ENCODE measurements at places on chromosomes 1 and 21. TPM values are rescaled to one million over a fixed set of nuclear protein-coding genes. Genes with fewer than 3 reads are reported as not detected.

DNA sequence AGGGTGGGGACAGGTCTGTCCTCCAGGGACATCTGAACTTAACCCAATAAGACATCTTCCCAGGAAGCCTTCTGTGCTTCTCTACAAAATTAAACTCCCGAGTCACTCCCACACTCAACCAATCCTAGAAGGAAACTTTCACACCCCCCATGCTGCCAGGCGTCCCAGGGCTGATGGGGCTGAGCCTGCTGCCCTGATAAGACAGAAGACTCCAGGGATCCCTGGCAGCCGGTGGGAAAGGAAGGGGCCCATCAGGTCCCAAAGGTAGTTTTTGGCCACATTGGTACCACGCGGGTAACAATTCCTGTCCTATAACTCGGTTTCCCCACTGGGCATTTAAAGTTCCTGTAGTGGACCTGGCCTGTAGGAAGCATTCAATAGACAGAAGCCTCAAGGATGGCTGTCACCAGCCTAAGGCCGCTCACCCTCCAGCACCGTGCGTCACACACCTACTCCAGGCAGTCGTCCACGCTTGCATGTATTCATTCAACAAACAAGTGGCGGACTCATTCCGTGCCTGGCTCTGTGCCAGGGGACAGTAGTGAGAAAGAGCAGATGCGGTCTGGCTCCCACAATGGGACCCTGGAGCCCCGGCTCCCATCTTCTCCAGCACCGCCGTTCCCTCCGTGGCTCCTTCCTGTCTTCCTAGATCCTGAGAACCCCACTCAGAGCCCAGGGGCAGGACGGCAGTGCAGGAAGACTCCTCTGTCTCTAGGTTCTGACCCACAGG, 465.2 kb downstream of the NPHP4 start:
- DNase-seq, result no peak
- no peaks in the 10 kb centered on the region for H3K4me1 ChIP-seq
- H3K27ac ChIP-seq, result no peak overlapping the region

GRCh38 chr1:239511875-239512274, 125.5 kb downstream of the CHRM3 start:
- no peak for DNase-seq
- no peaks in the 10 kb centered on the region for H3K4me1 ChIP-seq
- no peaks in the 10 kb centered on the region for H3K27me3 ChIP-seq
- H3K27ac ChIP-seq, result no peak overlapping the region
- H3K4me3 ChIP-seq, result no peak overlapping the region
- H3K36me3 ChIP-seq, result no peaks in the 10 kb centered on the region

GRCh38 chr1:22315315-22316078, 136.2 kb upstream of the ZBTB40 start:
- peaks cover 32% of the 10 kb centered on the region for H3K27me3 ChIP-seq
- no peaks in the 10 kb centered on the region for H3K4me1 ChIP-seq
- no peaks in the 10 kb centered on the region for H3K36me3 ChIP-seq
- H3K4me3 ChIP-seq, result no peak overlapping the region
- no peak for DNase-seq

- H3K36me3 ChIP-seq, result no peaks in the 10 kb centered on the region
- no peak for DNase-seq
- no peak overlapping the region for H3K27ac ChIP-seq
- peaks cover 4% of the 10 kb centered on the region for H3K4me1 ChIP-seq
- no peak overlapping the region for H3K4me3 ChIP-seq
- peaks cover 75% of the 10 kb centered on the region for H3K27me3 ChIP-seq
These were observed 5.8 kb downstream of the KISS1 start for GRCh38 chr1:204190212-204191211.

DNA sequence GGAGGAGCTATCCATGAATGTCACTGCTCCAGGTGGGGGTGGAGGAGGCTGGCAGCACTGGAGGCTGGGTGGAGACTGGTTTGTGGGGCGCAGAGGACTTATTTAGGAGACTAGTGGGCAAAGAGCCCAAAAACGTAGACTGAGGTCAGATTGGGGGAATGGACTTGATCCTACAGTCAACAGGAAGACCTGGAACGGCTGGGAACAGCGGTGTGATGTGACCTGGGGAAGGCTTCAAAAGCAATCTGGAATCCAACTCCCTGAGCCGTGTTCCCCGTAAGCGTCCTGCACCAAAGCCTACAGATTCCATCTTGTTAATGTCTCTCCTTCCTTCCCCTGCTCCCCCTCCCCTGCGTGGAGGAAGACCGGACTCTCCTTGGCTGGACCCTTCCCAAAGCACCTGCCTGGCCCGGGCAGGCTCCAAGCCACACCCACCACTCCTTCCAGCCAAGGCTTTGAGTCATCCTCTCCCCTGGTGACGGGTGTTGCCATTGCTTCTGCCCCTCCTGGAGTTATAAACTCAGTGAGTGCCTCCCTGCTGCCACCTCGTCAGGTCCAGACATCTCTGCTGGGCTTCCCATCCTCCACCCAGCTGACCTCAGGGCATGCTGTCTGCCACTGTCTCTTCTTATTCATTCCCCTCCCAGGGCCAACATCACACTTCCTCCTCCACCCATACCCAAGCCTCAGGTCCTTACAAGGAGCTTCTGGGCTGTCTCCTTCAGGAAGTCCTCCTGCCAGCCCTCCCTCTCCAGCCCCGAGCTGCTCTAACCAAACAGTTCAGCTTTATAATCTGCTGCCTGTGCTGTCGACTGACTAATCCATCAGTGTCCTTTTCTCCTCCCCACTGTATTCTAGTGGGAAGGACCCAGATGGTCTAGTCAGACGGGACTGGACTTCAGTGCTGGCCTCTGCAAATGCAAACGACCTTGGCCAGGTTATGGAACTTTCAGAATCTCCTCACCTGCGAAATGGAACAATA, 1.6 kb upstream of the CLSTN1 start:
- no peaks in the 10 kb centered on the region for H3K27me3 ChIP-seq
- DNase-seq, result peak; percentile 15
- no peaks in the 10 kb centered on the region for H3K36me3 ChIP-seq
- H3K4me1 ChIP-seq, result peaks cover 13% of the 10 kb centered on the region
- no peak overlapping the region for H3K27ac ChIP-seq

Gene PLA2G2D
- polyA plus RNA-seq, result not detected

Gene POGK
- 21.7 TPM for polyA plus RNA-seq

Data from cardiac muscle cell (in vitro differentiated cells and primary cell).